Effector memory CD4-positive, alpha-beta T cell (primary cell): ENCODE measurements at places on chromosomes 5 and 9.
A peak's percentile ranks its signal among the peaks of the same experiment; 100 is the strongest.

DNA sequence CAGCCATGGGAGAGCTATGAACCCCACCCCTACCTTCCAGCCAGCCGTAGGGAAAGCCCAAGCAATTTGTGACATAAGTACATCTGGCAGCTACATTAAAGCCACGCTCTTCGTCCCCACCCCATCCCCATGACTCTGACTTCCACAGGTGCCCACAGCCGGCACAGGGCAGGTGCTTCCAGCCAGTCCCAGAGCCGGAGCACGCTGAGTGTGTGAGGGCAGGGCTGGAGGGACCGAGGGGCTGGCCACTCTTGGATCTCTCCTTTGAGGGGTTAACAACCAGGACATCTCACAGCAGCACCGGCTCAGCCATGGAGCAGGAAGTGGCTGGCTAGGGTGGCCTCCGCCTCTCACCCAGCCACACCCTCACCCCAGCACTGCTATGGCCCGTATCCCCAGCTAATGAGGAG is 2.4 kb upstream of the FAM78A start:
- peak; percentile 35 for DNase-seq

GRCh38 chr5:135019314-135019713 is 14.7 kb downstream of the PITX1 start:
- DNase-seq = no peak

- no peak for DNase-seq
Observed at GRCh38 chr9:29796291-29796952, 2223.1 kb upstream of the C9orf72 start.

DNA sequence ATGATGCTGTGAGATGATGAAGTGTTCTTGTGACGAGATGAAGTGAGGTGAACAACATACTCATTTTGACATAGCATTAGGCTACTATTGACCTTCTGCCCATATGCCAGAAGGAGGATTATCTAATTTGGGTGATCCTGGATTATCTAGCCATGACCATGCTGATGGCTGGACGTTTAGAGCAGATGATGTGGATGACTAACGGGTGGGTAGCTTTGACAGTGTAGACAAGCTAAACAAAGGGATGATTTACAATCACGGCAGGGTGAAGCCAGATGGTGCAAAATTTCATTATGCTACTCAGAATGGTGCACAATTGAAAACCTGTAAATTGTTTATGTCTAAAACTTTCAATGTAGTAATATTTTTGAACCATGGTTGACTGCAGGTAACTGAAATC is 2403.4 kb upstream of the ACO1 start:
- DNase-seq = no peak

DNA sequence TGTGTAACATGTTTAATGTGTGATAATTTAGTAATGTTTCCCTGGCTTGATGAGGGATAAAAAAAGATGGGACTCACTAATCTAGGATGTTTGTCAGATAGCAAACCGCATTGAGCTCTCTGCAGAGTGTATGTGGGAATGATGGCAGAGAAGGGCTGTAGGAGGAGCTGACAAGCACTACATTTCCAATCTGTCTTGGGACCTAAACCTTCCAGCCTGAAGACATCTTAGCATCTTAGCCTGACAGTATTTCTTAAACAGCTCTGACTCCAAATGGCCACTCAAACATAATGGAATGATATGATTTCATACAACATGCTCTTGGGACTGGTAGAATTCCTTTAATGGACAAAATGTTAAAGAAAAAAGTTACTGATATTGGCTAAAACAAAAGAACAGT is 116.7 kb downstream of the PPP2R2B start:
- no peak for DNase-seq

- no peak for DNase-seq
Observed at GRCh38 chr9:120850315-120850714, 7.6 kb upstream of the PSMD5 start.

GRCh38 chr9:36738318-36738976 is 165.8 kb downstream of the MELK start:
- no peak for DNase-seq

DNA sequence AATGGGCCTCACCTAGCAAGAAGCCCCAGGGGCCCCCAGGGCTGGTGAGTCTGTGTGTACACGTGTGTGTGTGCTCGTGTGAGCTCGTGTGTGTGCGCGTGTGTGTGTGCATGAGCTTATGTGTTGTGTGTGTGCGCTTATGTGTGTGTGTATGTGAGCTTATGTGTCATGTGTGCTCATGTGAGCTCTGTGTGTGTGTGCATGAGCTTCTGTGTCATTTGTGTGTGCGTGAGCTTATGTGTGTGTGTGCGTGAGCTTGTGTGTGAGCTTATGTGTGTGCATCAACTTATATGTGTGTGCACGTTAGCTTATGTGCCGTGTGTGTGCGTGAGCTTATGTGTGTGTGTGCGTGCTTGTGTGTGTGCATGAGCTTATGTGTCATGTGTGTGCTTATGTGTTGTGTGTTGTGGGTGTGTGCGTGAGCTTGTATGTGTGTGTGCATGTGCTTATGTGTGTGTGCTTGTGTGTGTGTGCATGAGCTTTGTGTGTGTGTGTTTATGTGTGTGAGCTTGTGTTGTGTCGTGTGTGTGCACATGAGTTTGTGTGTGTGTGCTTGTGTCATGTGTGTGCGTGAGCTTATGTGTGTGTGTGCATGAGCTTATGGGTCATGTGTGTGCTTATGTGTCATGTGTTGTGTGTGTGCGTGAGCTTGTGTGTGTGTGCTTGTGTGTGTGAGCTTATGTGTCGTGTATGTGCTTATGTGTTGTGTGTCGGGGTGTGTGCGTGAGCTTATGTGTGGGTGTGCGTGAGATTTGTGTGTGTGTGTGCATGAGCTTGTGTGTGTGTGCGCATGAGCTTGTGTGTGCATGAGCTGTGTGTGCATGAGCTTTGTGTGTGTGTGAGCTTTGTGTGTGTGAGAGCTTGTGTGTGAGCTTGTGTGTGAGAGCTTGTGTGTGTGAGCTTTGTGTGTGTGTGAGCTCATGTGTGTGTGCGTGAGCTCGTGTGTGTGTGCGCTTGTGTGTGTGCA is 16.7 kb upstream of the SLC2A6 start:
- no peak for DNase-seq

DNA sequence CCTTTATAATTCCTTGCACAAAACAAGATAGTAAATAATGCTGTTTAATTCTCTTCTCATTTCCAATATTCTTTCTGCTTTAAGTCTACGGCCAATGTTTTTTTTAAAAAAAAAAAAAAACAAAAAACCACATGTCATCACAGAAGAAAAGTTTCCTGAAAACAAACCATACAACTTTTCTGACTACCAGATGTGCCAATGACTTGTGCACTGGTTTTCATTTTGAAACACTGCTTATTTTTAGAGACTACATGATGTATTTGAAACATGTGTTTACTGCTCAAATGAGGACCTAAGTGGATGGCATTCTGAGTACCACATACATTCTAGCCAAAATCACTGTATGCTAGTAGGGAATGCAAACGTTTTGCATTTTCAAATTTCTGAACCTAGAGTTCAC is 167.9 kb downstream of the GLIS3 start:
- no peak for DNase-seq

DNA sequence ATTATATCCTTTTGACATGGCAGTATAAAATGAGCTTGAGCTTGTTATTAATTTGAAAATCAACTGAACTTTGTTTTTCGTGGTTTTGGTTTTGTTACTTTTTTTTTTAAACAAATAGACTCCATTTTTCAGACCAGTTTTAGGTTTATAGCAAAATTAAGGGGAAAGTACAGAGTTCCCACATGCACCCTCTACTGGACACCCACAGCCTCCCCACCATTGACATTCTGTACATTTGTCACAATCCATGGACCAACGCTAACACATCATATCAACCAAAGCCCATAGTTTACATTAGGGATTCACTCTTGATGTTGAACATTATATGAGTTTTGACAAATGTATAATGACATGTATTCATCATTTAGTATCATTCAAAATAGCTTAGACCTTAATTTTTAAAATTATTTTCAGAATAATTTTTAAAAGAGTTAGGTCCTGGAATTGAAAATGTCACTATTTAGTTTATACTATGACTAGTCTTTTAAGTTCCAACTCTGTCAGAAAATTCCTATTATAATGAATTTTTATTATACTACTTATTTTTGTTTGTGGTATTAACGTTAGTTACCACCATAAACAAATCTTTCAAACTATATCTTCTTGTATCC is 35.3 kb upstream of the JMY start:
- no peak for DNase-seq

DNA sequence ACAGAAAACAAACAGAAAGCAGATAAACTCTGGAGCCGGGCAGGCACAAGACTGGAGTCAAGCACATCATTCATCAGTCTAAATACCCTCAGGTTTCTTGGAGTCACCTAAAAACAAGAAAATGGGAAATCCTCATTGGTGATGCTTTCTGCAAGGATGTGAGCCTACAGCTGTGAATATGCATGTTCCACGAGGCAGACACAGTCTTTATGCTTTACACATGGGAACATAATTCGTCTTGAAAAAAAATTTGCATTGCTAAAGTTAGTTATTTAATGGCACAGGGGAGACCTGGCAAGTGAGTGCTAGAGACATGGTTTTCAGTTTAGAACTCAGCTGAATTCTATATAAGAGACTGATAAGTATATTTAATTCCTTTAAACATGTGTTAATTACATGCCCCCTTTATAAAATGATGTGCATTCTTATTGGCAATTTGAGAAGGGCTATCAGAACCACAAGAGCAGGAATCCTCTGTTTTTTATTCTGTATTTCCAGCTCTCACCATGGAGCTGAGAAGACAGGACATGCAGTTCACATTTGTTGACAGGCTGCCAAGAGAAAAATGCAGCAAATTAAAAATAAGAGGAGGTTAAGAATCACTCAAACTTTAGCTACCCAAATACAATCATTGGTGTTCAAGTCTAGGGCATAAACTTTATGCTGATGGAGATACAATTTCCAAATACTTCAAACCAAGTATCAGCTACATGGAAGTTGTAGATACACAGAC is 438.0 kb upstream of the MPDZ start:
- no peak for DNase-seq

DNA sequence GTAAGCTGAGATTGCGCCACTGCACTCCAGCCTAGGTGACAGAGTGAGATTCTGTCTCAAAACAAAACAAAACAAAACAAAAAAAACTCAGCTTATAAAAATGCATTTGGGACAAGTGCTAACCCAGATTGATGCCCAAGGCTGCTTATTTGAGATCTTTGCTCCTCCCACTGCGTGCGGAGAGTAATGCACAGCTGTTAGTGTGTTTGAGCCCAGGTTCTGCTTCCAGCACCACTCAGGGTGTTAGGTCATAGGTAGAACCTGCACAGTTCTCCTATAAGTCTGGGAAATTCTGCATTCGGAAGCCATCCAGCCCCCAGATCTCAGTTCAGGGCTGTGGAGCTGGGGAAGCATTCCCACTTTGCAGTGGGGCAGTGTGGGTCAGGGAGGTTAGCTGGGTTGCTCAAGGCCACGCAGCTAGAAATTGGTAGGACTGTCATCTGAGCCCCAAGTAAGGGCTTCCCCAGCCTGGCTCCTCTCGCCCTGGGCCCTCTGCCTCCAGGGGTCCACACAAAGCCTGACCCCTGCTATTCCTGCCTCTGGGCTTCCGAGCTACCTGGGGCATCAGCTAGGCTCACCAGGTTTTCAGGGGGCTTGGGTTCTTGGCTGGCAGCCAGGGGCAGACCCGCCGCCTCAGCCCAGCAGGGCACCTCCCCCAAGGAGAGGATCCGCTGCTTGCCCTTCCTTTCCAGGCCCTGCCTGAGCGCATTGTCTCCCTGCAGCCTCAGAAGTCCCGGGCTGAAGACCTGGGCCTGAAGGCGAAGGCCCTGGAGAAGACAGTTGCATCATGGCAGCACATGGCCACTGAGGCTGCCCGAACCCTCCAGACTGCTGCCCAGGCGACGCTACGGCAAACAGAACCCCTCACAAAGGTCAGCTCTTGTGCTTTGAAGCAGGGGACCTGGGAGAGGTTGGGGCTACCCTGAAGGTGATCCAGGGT is 17.6 kb upstream of the AIF1L start:
- DNase-seq = no peak

GRCh38 chr5:146626936-146627335 is 110.9 kb upstream of the GPR151 start:
- DNase-seq = no peak

DNA sequence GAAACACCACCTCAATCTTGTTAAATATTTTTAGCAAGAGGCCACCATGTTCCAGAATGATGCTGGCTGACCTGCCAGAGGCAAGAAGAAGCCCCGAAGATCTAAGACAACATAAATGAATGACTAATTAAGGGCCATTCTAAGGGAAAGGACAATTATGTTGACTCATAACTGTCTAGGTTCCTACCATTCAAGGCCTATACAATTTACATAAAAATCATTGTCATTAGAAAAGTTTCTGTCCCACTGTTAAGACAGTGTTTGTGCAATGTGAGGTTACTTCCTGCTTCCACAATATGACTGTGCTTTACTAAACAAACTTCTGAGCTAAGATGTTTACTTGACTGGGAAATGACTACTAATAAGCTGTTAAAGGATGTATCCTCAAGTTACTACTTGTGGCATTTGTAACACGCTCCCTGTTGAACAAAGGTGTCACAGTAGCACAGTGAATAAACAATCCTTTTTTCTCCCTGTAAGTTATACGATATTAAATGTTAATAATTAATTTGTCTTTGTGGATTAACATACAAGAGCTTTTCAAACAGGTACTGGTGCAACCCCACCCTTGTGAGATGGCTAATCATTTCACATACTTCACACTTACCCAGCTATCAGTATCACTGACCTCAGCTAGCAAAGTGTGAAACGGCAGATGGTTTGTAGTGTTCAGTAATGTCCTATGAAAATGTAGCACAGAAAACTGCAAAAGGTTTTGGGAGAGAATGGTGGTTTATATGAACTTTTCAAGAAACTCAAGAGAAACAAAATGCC is 195.8 kb downstream of the EFNA5 start:
- no peak for DNase-seq

DNA sequence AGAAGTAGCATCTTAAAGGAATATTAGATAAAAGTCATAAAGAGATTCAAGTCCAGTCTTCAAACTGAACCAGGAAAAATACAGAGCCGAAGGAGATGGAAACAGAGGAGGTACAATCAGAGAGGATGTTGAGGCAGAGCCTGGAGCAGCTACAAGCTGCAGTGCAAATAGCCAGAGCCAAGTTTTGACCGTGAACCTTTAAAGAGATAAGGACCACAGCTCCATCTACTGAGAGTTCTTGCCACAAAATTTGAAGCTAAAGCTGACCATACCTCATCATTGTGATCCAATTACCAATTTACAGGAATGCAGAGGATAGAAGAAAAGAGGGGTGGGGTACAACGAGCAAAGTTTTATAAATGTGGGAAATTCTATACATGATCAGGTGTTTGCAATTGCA is 10.4 kb upstream of the DEPDC1B start:
- no peak for DNase-seq

DNA sequence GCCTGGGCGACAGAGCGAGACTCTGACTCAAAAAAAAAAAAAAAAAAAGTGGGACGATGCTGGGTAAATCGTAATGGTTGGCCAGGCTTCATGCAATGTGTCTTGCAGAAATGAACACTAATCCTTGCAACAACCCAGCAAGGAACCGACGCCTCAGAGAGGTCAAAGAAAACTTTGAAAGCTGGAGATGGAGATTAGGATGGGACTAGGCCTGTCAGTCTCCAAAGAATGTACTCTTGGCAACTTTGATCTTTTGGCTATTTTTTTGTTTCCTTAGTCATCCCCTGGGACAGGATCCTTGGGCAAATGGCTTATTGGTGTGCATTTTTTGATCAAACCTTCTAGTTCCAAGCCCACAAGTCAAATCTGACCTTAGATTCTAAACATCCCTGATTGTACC is 10.6 kb upstream of the PWWP2A start:
- no peak for DNase-seq

- no peak for DNase-seq
Observed at GRCh38 chr9:90010793-90011192, 406.0 kb downstream of the GADD45G start.
